ENCODE measurements at places on chromosomes 3 and 15.

DNA sequence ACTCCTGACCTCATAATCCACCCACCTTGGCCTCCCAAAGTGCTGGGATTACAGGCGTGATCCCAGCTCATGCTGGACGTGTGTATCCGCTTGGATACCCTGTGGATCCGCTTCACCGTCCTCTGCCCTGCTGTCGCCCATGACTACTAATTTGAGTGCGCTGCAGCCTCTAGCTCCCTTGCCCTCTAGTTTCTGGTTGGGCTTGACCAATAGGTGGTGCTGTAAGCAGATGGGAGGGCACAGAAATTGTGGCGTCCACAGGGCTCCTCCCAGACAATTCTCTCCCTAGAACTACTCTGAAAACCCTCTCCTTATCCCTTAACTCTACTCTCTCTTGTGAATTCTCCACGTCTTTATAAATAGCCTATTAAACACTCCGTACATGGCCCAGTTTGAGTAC lies 36.2 kb downstream of the ZPLD1 start:
- peak; percentile 1 for DNase-seq

DNA sequence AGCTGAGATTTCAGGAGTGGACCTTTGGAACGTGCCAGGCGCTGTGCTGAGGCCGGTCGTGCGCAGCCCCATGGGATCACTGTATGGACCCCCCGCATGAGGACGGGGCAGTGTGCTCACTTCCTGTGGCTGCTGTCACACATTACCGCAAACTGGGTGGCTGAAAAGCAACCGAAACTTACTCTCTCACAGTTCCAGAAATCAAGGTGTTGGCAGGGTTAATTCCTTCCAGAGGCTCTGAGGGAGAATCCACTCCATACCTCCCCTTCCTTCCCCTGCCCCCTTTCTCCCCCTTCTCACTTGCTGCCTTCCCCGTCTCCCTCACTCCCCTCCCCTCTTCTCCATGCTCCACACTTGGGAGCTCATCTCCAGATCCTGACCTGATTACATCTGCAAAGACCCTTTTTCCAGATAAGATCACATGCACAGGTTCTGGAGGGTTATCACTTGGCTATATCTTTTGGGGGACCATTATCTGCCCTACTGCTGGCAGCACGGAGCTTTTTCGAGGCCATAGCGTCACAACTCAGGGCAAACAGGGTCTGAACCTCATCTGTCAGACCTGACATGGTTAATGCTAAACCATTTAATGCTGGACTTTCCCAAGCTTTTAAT lies 41.2 kb downstream of the KLF13 start:
- no peak for DNase-seq

DNA sequence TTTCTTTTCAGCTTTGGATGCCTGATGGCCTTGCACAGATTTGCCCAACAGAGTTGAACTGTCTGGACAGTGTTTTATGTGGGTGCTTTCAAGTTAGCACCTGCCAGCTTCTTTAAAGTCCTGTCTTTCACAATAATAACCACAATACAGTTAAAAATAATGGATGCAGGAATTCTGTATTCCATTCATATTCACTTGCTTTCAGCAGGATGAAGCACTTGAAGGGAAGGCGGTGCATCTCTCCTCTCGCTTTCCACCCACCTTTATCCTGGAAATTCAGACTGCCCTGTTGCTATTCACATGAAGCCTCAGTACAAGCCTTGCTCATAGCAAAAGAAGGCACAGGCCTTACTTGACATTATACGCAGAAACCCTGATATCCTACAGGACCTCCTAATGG lies 26.5 kb upstream of the GYG1 start:
- no peak for DNase-seq

DNA sequence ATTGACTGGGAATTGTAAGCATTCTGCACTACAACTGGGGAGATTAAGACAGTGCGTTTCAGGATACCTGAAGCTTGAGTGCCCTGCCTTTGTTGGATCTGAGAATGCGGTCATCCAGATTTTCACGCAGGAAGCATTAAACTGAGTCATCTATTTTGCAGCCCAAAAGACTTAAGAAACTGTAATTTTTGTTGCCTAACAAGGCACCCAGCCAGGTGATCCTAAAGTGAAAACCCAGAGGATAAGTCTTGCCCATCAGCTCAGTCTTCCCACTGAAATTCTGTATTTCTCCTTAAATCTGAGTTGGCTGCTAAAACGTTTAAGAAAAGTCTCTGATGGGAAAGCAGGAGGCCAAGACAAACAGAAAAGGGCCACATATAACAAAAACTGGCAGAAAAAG lies 242.5 kb upstream of the TMCO5A start:
- DNase-seq, result no peak

DNA sequence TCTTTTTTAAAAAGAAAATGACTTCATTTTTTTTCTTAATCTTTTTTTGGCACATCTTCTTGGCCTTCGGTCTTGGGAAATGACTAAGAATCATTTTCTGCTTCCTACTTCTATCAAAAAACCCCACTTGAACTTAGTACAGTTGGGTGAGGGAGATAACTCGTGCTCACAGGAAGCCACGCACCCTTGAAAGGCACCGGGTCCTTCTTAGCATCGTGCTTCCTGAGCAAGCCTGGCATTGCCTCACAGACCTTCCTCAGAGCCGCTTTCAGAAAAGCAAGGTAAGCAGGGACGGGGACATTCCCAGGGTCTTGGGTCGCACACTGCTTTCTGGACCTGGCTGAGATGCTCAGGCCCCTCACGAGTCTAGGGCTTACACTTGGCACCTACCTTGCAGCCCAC lies at the start of gene CCR4:
CCR4 (plus strand) TSS at position 235 of the 402 bp plus-strand sequence. CDS start 1,779 bp downstream, outside the sequence.
- no peak for DNase-seq

DNA sequence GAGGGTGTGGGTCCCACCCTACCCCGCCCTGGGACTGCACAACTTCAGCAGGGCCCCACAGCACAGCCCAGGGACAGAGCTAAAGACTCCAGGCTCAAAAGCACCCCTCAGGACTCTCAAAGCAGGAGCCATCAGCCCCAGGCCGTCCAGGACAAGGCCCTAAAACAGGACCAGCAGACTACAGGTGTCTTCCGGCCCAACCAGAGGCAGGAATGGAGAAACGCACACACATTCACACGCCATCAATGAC lies 26.1 kb downstream of the ATRIP start:
- peak; percentile 44 for DNase-seq

DNA sequence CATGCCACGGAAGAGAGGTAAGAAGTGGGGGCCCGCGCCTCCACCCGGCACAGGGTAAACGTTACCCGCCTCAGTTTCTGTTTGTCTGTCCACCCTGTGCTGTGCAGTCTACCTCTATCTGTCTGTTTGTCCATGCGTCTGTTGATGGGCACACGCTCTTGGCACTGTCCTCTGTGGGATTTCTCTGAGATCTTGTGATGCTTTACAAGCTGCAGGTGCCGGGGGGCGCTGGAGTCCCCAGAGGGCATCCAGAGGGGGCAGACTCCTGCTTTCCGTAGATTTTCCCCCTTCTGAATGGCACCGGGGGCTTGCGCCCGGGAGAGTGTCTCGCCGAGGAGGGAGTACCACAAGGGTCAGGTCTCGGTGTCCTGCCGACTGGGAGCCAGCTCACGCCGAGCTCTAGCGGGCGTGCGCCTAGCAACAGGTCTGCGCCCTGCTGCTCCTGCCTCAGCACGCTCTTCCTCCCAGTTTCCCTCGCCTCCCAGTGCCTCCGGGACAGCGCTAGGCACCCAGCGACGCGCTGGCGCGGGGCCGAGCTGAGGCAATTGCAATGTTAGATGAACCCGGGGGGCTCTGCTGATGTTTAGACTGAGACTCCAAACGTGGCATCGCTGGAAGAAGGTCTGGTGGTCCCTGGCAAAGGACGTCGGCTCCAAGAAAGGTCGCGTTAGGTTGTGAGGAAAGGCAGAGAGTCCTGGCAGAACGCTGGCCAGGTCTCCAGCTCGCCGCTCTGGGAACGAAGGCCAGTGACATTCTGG lies 667 bp downstream of the CEMIP start:
- DNase-seq, result no peak

DNA sequence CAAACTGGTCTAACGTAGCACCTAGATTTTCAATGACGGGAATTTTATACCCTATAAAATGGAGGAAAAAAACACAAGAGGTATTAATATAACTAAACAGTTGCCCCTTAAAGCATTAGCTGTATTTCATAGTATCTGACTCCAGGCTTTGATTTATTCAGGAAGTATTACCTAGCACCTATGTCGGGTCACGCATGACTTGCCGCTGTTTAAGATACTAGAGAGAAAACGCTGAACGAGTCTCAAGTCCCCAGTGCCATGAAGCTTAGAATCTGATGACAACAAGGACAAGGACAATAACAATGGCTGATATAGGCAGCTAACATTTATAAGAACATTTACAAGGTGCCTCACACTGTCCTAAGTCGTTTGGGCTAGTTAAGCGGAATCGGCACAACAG lies 1.9 kb downstream of the SNRPA1 start:
- no peak for DNase-seq

GRCh38 chr15:94457661-94458060 lies 226.3 kb downstream of the MCTP2 start:
- DNase-seq, result no peak

DNA sequence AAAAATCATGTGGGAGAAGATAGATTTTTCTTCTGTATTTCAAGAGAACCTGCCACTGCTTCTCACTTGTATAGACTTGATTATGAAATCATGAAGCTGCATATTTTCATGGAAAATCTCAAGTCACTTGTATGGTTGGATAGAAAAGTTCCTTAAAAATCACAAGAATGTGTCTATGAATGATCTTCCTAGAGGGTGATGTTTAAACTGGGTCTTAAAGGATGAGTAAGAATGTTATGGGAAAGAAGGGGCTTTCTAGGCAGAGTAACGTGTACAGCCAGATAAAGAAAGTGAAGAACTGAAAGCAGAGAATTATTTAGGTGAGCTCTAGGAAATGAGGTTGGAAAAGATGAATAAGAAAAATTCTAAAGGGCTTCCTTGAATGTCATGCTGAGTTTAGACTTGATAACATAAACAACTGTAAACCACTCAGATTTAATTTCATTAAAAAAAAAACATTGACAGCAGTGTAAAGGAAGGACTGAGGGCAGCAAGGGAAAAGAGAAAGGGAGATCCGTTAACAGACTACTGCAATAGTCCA lies 5.0 kb downstream of the CD47 start:
- no peak for DNase-seq

- no peak for DNase-seq
These were observed 680.8 kb downstream of the SI start for GRCh38 chr3:164397462-164397861.

- no peak for DNase-seq
These were observed 113.5 kb upstream of the SATB1 start for GRCh38 chr3:18538463-18539230.

- DNase-seq, result no peak
These were observed 449.9 kb upstream of the NR2F2 start for GRCh38 chr15:95880630-95881029.

DNA sequence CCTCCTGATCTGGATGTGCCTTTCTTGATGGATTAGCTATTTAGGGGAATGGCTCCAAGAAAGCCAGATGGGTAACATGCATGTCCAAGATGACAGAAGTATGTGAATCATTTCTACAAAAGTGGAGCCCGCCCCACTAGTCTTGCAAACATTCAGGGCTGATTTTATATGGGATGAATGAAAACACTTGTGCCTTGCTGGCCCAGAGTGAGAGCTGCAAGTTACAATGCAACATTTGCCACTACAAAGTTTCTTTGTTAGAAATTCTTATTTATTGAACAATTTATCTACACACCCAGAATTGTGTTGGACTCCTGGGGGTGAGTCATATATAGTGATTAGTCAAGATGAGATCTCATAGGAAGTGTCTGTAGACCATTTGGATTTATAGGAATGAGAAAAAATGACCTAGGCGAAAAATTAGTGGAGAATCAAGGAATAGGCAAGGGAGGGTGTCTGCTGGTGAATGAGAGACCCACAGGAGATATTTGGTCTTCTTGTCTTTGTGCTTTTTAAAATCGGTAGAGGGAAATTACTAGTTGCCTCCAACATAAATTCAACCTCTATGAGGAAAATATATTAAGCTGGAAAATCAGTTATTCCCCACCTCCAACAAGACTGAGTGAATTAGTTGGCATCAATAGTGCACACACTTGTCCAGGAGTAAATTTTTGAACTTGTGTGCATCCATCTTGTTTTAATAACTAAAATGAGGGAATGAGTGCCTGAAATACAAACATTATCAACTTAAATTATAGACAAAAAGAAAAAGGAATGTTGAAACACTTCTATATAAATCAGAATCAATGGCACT lies 53.5 kb upstream of the DCBLD2 start:
- DNase-seq, result no peak

DNA sequence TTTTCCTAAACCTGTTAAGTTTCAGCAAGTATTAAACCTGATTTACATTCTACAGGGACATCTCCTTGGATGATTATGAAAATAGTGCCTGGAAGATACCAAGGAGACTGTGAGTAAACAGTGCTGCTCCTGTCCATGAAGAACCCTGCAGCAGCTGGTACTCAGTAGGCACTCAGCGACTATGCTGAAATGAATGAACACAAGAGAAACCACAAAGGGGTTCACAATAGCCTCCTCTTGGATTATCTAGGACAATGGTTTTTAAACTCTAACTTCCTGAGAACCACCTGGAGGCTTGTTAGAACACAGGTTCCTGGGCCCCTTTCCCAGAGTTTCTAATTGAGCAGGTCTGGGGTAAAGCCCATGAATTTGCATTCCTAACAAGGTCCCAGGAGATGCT lies 488.4 kb upstream of the UBE2E2 start:
- no peak for DNase-seq

DNA sequence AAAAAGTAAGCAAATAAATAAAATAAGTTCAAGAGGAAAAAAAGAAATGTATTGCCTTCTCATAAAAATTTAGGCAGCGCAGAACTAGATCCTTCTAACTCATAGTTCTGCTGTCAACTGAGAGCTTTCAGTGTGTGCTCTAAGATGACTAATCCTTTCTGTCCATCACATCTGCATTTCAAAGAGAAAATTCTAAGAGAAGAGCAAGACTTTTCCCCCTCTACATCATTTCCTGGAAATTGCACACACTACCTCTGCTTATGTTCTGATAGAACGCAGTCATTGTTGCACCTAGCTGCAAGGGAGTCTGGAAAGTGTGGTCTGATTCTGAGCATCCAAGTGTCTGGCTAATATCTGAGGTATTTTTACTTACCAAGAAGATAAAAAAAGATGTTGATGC lies 39.6 kb upstream of the SLCO3A1 start:
- DNase-seq, result no peak

GRCh38 chr3:82386647-82387046 lies 625.2 kb upstream of the GBE1 start:
- no peak for DNase-seq

DNA sequence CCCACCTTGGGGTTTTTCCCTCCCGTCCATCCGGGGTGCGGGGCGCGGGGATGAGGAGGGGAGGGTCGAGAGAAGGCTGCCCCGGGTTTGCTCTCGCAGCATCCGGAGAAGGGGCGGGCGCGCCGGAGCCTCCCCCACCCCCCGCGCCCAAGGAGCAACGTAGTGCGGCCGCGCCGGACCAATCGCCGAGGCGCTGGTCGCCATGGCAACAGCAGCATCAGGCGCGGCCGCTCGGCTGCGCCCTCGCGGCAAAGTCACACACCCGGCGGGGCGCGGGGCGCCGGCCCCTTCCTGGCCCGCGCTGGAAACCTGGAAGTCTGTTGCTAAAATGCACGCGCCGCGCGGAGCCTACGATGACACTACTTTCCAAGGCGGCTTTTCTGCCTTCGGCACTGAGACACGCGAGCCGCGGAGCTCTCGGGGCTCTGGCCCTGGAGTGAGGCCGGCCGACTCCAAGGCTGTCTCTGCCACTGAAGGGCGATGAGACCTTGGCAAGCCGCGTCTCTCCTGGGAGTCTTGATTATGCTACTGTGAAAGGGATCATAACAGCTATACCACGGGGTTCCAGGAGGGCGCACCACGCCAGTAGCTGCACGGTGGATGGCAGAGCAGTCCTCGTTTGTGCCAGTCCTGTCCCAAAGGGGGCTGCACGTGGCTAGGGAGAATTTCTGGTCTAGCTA lies at the start of gene IQSEC1:
IQSEC1 (minus strand) TSS at position 104 of the 680 bp plus-strand sequence. CDS start 415 bp downstream, outside the sequence.
- DNase-seq, result no peak

- no peak for DNase-seq
These were observed 49.0 kb upstream of the OSBPL11 start for GRCh38 chr3:125644036-125645005.
